Osteoblast (primary cell): ENCODE measurements at places on chromosomes 3 and 15. TPM values are rescaled to one million over a fixed set of nuclear protein-coding genes. Genes with fewer than 3 reads are reported as not detected.

The PAQR5 gene
- total RNA-seq, result 1.1 and 1.5 TPM in 2 replicates

The LZTFL1 gene
- total RNA-seq, result 24.8 and 26.1 TPM in 2 replicates

The SEMA3B gene
- total RNA-seq, result 5.9 and 10.1 TPM in 2 replicates

The MORC1 gene
- not detected in 2 replicates for total RNA-seq

The FOXB1 gene
- not detected in 2 replicates for total RNA-seq
